Nasal cavity respiratory epithelium epithelial cell of viscerocranial mucosa (primary cell): ENCODE measurements at places on chromosomes 3 and 15. TPM values are rescaled to one million over a fixed set of nuclear protein-coding genes. Genes with fewer than 3 reads are reported as not detected.

SEMA6D gene
- 1.0 and 1.2 TPM in 2 replicates for total RNA-seq

ZNF501 gene
- 7.9 and 8.2 TPM in 2 replicates for total RNA-seq

GPR87 gene
- 92.6 and 121 TPM in 2 replicates for total RNA-seq

IL17RB gene
- under 0.01 and 0.07 TPM in 2 replicates for total RNA-seq
